ENCODE measurements at places on chromosomes 7 and 10.

- no peak for DNase-seq
Measured at GRCh38 chr7:72023926-72024325, 388.2 kb downstream of the CALN1 start.

DNA sequence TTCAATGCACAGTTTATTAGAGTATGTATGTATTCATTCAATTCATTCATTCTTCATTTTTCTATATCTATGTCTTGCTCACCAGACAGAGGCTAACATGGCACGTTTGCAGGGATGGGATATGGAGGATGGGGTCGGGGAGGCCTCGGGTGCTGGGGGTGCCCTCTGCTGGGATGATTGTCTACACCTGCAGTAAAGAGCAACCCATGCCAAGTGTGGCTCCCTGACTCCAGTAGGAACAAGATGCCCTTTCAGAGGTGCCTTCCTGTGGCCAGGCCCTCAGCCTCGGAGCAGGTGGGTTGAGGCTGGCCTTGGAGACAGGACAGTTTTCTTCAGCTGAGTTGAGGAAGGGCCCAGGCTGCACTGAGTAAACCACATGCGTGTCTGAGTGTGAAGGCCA is 157.2 kb downstream of the SH2D4B start:
- DNase-seq, result no peak

DNA sequence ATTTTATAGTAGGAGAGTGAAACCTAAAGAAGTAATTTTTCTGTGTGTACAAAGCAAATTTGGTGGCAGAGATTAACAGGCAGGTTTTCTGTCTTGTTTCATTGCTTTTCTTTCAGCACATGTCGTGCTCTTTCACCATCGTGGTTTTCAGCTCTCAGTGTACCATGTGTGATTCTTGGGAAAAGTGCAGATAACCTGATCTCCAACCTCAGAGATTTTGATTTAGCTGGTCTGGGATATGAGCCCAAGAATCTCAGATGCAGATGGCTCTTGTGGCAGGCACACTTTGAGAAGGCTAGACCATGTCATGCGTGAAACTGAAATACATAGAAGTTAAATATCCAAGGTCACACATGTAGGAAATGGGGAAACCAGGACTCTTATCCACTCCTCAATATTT is 317.4 kb downstream of the EXOC4 start:
- no peak for DNase-seq

DNA sequence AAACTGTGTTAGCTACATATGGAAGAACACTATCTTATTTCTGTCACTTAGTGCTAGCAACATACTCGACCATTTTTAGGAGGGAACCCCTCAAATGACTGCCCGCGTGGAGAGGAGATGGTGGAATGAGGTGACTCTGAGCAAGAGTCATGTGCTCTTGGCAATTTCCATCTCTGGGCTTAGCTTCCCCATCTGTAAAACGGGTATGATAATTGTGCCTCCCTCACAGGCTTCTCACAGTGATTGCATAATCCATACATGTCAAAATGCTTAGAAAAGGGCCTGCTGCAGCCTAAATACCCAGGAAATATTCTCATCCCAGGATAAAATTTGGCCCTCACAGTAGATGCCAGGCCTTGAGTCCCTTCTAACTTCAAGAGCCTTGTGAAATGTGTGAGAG is 86.6 kb downstream of the WDFY4 start:
- no peak for DNase-seq

DNA sequence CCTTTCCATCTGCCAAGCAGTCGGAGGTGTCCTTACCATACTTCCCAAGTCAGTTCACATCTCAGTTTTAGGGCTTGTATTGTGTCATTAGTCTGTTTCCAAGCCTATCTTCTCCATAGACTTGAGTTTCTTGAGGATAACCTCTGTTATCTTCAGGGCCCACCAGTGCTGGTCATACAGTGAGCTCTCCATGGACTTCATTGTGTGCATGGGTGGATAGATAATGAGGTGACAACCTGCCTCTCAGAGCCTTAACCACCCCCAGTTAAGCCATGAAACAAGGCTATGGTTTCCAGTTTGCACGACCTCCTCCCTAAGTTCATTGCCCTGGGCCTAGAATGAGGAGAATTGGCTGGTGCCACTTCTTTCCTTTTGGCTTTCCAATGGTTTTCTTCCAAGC is 38.5 kb upstream of the WAC start:
- no peak for DNase-seq

- DNase-seq, result no peak
Measured at GRCh38 chr7:99340659-99341058, 15.0 kb downstream of the ARPC1A start.

GRCh38 chr10:68697106-68697505 is 23.9 kb upstream of the CCAR1 start:
- no peak for DNase-seq

DNA sequence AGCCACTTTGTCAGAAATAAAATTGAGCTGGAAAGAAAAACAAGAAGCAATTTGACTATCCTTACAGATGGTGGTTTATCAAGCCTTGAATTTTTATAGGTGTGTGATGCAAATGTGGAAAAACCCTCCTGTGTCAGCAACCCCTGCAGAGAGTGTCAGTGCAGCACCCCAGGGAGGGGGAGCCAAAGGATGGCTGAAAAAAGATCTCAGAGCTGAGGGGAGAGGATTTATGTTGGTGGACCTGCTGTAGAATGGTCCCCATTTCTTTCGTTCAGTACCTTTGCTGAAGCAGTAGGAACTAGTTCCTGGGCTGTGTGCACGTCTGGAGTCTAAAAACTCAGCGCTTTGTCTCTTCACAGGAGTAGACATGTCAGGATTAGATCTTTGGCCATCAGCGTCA is 239.0 kb downstream of the PHTF2 start:
- DNase-seq, result no peak

GRCh38 chr7:36092221-36092771 is 60.8 kb upstream of the EEPD1 start:
- no peak for DNase-seq

- DNase-seq, result no peak
Measured at GRCh38 chr10:47389619-47390018, 5.5 kb upstream of the ZNF488 start.

GRCh38 chr10:100349672-100350071 is 2.6 kb downstream of the SCD start:
- no peak for DNase-seq

- no peak for DNase-seq
Measured at GRCh38 chr7:1883031-1883761, 213.1 kb downstream of the ELFN1 start.

DNA sequence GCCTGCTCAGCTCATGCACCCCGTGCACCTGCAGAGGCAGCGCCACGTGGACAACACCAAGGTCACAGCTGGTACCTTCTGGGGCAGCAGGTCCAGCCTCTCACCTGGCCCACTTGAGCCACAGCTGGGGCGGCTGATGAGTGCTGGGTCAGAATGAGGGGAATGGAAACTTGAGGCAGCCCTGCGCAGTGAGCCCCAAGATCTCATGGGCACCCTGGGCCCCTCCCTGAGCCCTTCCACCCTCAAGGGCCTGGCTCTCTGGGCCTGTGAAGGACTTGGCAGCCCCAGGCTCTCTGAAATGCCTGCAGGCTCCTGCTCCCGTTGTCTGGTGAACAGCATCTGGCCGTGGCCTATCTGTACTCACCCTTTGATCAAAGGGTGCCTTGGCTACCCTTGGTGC is 112.7 kb downstream of the TCERG1L start:
- DNase-seq, result no peak

DNA sequence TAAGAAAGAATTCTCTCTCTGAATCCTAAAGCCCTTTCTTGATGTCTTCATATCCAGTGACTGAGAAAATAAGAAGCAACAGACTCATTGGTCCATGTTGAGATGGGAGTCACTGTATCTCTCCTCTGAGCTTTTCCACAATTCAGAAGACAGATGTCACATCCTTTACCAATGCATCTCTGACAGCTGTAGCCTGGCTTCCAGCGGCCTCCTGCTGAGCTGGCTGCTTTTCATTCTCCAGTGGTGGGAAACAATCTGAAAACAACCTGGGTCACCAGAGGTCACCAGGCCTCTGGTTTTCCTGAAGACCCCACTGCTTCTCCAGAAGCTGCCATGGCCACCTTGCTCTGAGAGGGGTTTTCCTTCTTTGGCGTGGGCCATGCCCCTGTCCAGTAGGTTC is 18.3 kb upstream of the RPA3 start:
- no peak for DNase-seq

GRCh38 chr10:113305871-113306270 is 247.0 kb upstream of the HABP2 start:
- no peak for DNase-seq

- no peak for DNase-seq
Measured at GRCh38 chr7:42471573-42472174, 234.7 kb upstream of the GLI3 start.

DNA sequence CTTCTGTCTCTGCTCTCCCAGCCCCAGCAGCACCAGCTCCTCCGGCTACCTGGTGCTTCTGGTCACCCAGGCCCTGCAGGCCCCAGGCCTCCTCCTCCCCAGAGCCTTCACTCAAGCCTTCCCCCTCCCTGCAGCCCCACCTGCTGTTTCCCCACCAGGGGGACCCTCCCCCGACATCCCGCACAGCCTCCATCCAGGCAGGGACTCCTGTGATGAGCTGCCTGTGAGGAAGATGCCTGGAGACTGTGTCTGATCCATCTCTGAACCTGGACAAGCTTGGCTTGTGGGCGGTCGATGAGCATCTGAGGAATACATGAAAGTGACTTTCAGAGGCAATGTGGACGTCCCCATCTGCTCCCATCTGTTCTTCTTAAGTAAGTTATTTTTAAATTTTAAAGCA is 45.0 kb downstream of the RAMP3 start:
- DNase-seq, result no peak

- DNase-seq, result no peak
Measured at GRCh38 chr10:131206111-131206995, 105.2 kb downstream of the TCERG1L start.

DNA sequence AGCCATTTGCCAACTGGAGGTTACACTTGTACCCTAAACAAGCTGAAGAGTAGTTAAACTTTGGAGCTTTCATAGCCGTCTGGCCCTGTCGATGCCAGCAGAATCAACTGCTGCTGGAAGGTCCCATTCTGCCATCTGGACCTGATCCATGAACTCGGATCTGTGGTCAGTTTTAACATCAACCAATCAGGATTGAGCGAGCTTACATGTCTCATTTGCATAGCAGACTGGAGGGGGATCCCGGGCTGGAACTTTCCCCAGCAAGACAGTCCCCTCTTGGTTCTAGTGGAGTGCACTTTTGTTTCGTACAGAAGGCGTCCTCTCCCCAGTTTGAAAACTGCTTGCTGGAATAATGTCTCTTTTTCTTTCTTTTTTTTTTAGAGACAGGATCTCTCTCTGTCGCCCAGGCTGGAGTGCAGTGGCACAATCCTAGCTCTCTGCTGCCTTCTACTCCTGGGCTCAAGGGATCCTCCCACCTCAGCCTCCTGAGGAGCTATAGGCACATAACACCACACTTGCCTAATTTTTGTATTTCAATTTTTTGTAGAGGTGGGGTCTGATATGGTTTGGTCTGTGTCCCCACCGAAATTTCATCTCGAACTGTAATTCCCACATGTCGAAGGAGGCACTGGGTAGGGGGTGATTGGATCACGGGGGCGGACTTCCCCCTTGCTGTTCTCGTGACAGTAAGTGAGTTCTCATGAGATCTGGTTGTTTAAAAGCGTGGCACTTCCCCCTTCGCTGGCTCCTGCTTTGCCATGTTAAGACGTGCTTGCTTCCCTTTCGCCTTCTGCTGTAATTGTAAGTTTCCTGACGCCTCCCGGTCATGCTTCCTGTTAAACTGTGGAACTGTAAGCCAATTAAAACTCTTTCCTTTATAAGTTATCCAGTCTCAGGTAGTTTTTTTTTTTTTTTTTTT is 42.8 kb upstream of the SEPHS1 start:
- DNase-seq, result no peak

- DNase-seq, result no peak
Measured at GRCh38 chr7:105693576-105693975, 112.3 kb upstream of the EFCAB10 start.

GRCh38 chr10:7481368-7481765 is 70.5 kb upstream of the SFMBT2 start:
- DNase-seq, result no peak

GRCh38 chr10:29517352-29517923 is 117.3 kb downstream of the SVIL start:
- no peak for DNase-seq

DNA sequence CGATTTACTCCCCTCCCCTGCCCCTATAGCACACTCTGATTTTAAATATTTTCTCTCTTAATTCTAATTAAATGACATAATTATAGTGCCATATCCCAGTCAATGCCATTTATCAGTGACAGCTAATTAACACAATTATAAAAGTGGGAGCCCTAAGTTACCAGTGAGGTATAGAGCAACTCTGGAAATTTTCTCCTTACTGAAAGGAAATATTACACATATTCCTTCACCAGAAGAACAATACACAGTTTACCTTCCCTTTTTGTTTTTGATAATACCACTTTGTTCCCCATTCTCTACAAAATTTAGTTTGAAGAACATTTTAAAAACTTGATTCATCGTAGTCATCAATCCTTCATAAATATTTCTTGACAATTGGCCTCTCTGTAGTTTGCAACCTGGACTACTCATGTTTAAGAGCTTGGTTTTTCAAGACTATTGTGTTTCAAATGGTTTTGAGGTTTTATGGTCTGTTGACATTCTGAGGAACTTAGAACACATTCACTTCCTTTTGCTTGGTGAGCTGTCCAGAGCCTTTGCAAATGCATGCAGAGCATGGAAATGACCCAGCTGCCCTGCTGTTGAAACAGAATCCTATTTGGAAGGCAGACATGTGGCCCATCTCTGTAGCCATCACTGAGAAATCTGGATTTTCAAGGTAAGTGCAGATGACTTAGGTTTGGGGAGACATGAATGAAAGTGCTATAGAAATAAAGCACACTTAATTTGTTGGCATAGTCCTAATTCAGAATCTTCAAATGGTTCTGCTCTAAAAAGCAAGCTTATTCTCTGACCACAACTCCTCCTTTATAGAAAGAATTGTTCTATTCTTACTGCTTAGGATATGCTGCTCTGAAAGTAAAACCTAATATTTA is at the start of gene GPR141:
Gene GPR141 (plus strand): TSS at position 521 of the 875 bp plus-strand sequence. CDS start 56,628 bp downstream, outside the sequence.
- DNase-seq, result no peak

- DNase-seq, result no peak
Measured at GRCh38 chr7:35504365-35504764, 190.6 kb downstream of the HERPUD2 start.

DNA sequence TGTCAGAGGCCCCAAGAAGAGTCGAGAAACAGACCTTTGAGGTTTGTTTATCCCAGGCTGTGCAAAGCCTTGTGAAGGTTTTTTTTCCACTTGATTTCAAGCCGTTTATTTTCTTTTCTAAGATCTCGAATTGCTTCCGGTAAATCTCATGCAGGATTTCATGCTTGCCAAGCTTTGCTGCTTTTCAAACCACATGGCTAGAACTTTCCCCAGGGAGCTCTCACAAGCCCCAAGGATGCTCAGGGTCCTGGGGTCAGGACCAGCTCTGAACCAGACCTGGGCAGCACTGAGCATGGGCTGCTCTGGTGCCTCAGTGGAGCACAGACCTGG is 48.0 kb upstream of the AQP1 start:
- DNase-seq, result no peak
